Fibroblast of skin of abdomen (primary cell): ENCODE measurements at places on chromosomes 3 and 15.

DNA sequence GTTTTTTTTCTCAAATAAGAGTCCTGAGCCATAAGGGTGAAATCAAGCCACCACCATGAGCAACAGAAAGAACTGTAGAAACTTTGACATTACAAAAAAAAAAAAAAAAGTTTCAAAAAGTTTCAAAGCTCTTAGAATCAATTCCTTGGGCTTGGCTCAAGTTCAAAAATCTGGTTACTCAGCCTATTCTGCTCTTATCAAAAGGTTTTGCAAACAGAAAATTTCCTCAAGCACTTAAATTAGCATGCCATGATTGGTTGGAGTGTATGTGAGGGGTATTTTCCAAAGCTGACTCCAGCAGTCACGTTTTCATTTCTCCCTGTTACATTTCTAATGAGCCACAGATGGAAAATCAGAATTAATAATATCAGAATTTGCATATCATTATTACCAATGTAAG is 12.1 kb upstream of the PEX5L start:
- DNase-seq, result peak; percentile 62

DNA sequence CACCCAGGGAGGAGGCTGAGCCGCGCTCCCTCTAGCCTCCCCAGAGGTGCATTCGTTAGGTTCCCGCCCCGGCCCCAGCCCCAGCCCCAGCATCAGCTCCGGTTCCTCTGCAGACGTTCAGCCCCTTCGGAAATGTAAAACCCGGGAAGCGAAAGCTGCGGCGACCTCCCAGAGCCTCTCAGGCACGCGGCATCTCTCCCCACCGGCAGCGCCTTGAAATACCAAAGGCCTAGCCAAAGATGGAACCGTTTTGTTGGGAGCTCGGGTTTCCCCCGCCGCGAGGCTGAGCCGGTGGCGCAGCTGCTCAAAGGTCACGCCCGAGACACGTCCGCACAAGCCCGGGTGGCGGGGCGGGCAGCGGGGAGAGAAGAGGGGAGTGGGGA is 77.8 kb upstream of the HES1 start:
- peak; percentile 75 for DNase-seq

- no peak for DNase-seq
Measured at GRCh38 chr3:66302288-66302687, 81.5 kb downstream of the SLC25A26 start.

- no peak for DNase-seq
Measured at GRCh38 chr3:161295325-161295724, 74.2 kb downstream of the NMD3 start.

DNA sequence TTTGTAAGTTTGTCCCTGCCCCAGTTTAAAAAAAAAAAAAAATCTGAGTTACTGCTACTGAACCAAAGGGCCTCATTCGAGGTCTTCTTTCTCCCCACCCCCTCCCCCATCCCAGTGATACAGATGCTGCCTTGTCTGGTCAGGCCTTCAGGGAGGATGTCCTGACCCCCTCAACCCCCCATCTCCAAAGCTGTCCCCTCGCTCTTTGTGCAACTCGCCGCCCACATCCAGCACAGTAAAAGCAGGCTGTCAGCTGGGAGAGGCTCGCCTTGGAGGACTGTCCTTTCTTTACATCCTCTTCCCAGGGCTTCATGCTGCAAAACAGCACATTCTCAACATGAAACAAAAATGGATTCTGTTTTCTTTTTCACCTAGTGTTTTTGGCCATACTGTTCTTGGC is 133.4 kb downstream of the VGLL4 start:
- DNase-seq, result no peak

- DNase-seq, result peak; percentile 91
Measured at GRCh38 chr3:11392014-11392859, 120.0 kb downstream of the ATG7 start.

DNA sequence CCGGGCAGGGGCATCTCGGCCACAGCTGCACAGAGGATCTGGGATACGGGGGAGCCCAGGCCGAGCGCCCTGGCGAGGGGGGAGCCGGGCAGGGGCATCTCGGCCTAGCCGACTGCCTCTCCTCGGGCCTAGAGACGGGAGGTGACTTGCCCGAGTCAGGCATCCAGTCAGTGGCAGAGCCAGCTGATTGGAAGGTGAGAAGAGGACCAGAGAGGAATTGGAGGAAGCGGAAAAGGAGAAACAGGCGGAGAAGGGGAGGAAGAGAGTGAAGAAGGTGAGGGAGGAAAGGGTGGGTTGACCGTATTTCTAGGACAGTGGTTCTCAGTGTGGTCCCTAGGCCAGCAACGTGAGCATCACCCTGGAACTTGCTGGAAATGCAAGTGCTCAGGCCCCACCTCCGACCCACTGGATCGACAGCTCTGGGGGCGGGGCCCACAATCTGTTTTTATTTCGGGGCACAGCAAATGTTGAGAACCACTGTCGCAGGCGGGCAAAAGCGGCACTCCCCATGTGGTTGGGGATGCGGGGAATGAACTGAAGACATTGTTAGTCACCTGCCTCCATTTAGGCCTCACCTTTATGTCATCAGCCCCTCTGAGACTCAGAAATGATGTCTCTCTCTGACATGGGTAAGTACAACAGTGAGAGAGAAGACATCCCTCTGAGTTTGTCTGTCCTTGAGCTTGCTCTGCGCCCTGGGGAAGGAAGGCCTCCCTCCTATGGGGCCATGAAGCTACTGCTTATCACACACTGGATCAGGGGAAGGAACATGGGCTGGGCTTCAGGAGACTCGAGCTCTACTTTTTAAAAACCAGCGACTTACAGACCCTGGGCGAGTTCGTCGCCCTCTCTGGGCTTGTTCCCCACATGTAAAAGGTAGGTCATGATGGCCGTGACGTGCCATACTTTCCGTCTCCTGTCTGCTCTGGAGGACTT is 1.0 kb upstream of the MELTF start:
- DNase-seq, result no peak

DNA sequence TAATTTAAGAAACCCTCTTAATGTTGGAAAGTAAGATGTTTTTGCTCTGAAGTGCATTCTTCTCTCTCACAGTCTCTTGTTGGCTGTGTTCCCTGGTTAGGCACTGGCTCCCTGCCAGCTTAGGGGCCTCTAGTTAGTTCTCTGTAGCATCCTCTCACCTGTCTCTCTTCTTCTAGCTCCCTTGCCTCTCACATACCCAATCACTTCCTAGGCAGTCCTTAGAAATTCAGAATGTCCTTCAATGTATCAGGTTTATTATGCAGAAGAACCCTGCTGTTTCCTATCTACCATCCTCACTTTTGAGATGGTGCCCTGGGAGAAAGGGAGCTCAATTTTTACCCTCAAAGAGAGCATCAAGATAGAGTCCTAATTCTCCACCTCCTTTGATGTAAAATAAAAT is 36.2 kb upstream of the CPNE4 start:
- DNase-seq, result no peak

DNA sequence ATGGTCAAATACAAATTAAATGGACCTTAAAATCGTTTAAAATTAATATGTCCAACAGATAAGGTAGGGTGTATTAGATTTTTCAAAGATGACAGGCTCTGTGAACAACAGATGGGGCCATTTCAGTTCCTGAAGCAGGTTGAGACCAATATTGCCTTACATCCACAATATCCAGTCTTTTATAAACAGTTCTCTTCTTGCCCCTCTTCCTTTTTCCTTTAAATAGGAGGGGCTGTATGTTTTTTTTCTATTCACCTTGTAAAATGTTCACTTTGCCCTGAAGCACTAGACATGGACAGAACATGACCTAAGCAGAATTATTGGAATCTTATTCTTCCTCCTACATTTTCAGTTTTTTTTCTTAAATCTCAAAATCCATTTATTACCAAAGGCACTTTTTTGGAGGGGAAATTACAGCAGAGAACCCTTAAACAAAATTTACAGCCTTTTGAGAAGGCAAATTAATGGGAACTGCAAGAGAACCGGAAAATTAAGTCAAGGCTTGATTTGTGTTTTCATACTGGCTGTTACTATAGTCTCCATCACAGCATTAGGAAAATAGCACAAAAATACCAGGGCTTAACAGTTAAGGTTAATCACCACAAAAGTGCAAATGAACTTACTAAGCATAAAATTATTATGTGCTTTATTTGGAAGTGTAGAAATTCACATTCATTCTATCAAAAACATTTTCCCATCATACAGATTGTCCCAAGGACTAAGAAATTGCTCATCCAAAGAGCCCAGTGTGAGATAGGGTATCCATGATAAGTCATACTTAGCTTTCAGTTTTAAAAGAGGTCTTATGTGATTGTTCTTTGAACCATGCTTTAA is 55.8 kb downstream of the CMSS1 start:
- no peak for DNase-seq

DNA sequence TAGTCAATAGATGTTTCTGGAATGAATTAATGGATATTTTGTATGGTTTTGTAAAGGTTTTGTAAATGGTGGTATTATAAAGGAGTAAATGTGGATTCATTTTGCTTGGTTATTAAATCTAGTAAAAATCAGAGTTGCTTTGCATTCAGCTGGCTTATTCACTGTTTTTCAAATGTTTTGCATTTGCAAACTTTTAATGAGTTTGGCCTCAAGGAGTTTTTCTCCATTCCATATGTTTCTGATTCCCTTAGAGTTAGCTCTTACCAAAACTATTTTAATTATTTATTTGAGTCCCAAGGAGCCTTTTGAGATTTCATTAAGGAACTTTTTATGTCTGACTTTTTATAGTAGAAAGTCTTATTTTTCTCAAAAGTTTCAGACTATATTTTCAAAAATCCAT is 992.2 kb downstream of the DIPK2A start:
- peak; percentile 37 for DNase-seq

DNA sequence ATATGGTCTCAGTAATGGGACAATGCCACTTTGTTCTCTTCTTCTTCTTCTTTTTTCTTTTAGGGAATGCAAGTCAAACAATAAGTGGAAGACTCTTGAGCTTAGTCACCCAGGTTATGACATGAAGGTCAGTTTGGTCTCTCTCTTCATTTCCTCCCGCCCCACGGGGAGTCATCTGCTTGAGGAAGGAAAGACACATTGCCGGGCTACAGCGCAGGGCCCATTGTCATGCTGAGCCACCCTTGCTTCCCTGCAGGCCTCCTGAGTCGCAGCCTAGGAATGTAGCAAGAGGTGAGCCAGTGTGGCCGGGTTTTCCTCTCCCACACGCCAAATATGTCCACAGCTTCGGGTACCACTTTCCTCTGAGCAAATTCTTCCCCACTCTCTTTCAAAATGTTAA is 47.6 kb downstream of the RAP2B start:
- peak; percentile 65 for DNase-seq

GRCh38 chr3:24067483-24067882 is 122.4 kb downstream of the NR1D2 start:
- DNase-seq, result no peak

GRCh38 chr15:85047271-85047948 is 65.8 kb downstream of the PDE8A start:
- peak; percentile 87 for DNase-seq

DNA sequence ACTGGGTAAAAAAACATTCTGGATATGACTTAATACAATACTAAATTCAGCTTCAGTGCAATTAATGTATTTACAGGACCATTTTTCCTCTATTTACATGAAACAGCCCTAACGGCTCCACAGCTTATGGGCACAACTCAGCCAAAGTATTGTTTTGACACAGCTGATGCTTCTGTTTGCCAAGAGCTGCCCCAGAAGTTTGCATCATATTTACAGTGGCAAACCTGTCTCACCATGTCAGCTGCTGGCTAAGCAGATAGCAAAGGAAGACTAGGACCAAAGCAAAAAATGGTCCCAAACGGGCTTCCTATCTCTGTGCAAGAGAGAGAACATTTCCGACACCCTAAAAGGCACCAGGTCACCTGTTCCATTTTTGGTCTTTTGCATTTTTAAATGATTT is 94.5 kb downstream of the ADAMTS9 start:
- no peak for DNase-seq

DNA sequence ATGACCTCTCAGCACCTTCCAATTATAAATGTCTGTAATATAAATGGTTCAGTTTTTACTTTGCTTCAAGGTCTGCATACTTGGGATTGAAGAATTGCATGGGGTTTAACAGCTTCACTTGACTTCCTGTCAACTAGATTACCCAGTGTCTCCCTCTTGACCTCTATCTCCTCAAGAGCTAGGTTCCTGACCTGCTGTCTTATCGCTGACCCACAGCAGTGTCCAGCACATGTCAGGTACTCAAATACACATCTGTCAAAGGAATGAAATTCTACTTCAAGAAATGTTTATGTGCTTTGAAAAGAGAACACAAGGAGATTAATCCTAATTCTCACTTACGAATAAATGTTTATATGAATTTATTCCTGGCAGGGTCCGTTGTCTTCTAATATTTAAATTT is 284.5 kb downstream of the SLC9A9 start:
- no peak for DNase-seq

GRCh38 chr3:197352382-197352781 is 54.0 kb upstream of the DLG1 start:
- DNase-seq, result peak; percentile 68

- peak; percentile 81 for DNase-seq
Measured at GRCh38 chr15:50166216-50166615, 15.8 kb upstream of the SLC27A2 start.

- no peak for DNase-seq
Measured at GRCh38 chr15:74134387-74135027, 4.1 kb downstream of the ISLR2 start.

- DNase-seq, result no peak
Measured at GRCh38 chr15:97141360-97141759, 810.9 kb downstream of the NR2F2 start.

DNA sequence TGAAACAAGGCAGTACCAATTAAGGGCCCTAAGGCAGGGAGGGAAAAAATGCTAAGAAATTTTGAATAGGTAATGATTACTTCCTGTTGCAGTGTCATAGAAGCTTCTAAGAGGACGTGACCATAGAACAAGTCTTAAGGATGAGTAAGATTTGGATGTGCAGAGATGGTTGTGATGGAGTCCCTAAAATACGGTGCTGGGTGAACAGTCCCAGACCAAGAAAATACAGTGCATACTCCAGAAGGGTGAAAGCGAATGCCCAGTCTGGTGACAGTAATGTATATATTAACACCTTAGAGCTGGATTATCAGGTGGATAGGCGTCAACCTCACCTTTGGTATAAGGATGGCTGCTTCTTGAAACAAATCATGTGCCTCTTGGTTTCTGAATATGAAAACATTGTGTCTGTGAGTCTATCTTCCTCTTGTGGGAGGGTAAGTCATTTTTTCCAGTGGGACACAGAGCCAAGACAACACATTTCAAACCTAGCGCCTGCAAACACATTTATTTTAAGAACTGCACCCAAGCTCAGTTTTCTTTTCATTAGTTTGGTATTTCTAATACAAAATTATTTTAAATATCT is 101.2 kb upstream of the TP63 start:
- DNase-seq, result no peak

DNA sequence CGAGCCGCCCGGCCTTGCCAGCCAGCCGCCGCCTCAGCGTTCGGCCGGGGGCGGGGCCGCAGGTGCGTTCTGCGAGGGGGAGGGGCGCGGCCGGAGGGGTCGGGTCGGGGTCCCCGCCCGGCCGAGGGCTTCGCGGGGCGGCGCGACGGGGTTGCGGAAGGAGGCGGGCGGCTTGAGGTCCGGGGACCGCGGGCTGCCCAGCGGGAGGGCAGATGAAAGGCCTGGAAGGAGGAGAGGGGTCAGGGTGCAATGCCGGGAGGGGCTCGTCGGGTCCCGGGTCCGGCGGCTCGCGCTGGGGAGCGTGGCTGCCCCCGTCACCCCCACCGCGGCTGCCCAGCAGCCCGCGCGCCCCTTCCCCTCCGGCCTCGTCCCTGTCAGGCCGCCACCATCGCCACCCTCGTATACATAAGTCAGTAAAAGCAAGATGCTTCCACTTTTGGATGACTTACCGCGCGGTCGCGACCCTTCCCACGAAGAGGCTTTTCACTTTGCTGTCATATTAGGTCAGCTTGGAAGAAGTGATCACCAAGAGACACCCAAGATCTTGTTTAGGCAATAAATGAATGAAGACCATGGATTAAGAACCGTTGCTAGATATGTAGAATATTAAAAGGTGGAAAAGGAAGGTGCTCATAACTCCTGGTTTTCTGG is 620 bp upstream of the ANP32A start:
- no peak for DNase-seq
